ENCODE measurements at places on chromosomes 3 and 15.

GRCh38 chr3:148911173-148911572 lies 46.1 kb downstream of the CPA3 start:
- DNase-seq, result no peak

- DNase-seq, result no peak
Observed at GRCh38 chr3:182006431-182006830, 294.7 kb downstream of the SOX2 start.

DNA sequence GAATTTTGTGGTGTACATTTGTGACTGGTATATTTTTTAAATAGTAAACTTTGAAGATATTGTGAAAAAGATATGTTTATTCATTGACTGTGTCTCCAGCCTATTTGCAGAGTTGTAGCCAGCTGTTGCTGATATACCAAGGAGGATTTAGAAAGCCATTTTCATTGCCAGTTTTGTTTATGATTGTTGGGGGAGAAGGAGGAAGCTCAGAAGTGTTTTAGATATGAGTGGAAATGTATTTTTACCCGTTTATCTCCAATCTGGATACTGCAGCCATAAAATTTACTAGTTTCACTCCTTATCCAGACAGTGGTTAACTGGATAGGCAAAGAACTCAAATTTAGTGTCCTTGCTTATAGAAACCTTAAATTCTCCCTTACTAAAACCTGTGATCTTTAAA lies 18.8 kb downstream of the ATP11B start:
- no peak for DNase-seq

- no peak for DNase-seq
Observed at GRCh38 chr3:69604735-69605450, 134.4 kb upstream of the MITF start.

DNA sequence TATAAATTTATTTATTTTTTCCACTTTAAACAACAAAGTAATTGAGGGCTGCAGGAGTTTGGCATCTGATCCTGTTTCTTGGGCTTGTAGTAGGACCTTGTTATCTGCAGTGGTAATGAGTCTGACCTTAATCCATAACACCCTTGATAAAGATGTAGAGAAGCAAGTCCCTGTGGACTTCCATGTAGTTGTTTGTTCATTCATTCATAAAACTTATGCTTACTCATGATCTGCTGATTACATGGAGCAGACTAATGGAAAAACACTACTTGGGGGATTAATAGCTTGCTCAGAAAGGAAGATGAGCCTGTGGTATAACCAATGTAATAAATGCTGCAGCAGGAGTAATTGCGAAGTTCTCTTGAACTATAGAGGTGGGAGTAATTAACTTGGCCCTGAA lies 271.5 kb upstream of the TBL1XR1 start:
- no peak for DNase-seq

- DNase-seq, result no peak
Observed at GRCh38 chr3:9846931-9847488, 3.2 kb upstream of the RPUSD3 start.

DNA sequence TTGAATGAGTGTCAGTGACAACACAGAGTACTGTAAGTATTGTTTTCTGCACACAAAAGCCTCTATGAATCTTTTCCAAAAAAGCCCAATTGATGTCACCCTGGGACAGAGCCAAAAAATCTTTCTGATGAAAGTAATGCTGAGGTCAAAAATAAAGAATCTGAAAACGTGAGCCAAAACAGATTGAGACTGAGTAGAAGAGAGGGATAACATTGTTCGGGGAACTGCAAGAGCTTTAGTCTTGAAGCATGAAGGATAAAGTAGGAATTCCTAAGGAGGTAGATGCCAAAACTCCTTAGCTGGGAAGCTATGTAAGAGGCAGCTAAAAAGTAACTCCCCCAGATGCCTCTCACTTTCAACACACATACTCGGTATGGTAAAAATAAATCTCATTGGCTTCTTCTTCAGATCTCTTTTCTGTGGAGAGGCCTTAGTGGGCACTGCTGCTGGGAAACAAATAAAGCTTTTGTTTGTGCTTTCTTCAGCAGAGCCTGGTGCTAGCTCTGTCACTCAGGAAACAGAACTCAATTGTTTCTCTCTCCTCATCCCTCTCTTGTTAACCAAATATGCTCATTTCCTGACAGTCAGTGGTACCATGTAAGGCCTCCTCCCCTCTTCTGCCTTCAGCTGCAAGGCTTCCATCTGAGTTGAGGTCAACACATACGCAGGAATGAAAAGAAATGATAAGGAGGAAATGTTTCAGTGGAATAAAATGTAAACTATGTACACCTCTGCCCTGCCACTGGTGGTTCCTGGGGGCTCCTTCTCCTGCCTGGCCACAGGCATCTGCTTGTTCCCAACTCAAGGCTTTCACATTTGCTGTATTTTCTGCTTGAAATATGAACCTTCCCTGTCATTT lies 58.1 kb downstream of the CD200 start:
- DNase-seq, result no peak

DNA sequence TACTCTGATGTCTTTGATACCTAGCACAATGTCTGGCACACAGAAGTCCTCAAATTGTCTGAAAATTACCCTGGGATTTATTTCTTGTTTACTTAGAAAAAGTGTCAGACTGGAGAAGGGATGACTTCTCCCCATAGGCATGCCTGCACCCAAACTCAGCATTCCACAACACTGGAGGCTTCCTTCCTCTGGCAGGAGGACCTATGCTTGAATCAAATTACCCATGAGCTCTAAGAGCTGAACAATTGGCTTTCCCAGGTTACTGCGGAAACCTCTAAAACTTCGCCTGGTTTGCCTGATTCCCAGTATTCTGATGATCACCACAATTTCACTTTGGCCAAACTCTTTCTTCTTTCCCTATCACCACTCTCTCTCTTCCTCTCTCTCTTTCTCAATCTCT lies 217.4 kb downstream of the DIPK2A start:
- no peak for DNase-seq

- no peak for DNase-seq
Observed at GRCh38 chr3:172749230-172749965, 1.1 kb upstream of the ECT2 start.

- no peak for DNase-seq
Observed at GRCh38 chr3:14772533-14773138, 46.1 kb upstream of the FGD5 start.

GRCh38 chr3:170203457-170203856 lies 18.8 kb upstream of the PRKCI start:
- no peak for DNase-seq

- DNase-seq, result no peak
Observed at GRCh38 chr3:105662306-105662705, 206.5 kb downstream of the CBLB start.

- DNase-seq, result no peak
Observed at GRCh38 chr3:140198242-140198641, 263.3 kb downstream of the CLSTN2 start.

- DNase-seq, result peak; percentile 82
Observed at GRCh38 chr15:89963301-89964231, 37.6 kb upstream of the ZNF710 start.

- no peak for DNase-seq
Observed at GRCh38 chr15:84987949-84988624, 6.4 kb downstream of the PDE8A start.

GRCh38 chr15:69656271-69657030 lies 203.8 kb downstream of the RPLP1 start:
- DNase-seq, result no peak

Measured in Right ventricle myocardium inferior (tissue), 1 donor.